ENCODE measurements at places on chromosomes 6 and 20.

GRCh38 chr6:12291839-12292604, 1.9 kb downstream of the EDN1 start:
- DNase-seq: no peak

GRCh38 chr6:119129148-119129967, 50.9 kb upstream of the FAM184A start:
- no peak for DNase-seq

GRCh38 chr6:39102071-39102820, 12.7 kb downstream of the SAYSD1 start:
- DNase-seq: no peak

DNA sequence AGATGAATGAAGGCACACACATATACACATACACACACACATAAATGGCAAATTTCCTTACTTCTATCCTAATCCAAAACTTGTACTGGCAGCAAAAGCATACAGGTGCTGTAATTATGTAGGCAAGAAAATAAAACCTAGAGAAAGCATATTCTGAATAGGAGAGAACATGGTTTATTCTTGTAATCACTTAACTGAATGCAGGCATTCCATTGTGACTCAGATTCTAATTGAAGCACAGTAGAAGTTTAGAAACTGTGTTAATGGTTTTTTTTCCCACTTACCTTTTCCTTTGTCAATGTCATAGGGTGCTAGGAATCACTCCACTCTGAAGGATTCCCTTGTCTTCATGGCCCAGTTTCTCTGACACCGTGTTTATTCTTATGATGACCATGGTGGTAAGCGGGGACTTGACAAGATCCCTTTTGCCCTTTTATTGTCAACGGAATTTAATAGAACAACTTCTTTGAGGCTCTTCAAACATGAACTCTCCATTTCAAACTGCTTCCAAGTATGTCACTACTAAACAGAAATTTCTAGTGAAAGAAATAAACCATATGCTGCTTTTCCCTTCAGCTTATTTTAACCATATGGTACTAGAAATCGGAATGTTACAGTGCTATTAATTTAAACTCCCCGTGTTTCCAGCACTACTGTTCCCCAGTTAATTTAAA, 164.2 kb downstream of the OGFRL1 start:
- no peak for DNase-seq

DNA sequence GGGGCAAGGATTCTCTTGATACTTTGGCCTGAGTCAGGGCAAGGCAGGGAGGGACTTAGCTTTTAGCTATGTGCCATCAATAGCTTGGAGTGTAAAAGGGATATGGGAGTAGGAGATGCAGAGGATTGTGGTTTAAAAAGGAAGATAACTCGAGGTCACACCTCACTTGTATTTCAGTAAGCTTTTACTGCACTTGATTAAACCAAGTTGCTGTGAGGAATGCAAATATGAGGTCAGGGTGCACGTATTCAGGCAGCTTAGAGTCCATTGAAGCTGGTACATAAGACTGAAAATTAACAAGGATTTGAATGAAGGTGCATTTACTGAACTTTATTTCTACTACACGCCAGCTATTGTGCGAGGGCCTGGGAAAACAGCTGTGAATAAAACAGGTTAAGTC, 32.1 kb downstream of the DSTN start:
- DNase-seq: no peak

GRCh38 chr6:46104209-46104608, 25.6 kb upstream of the ENPP4 start:
- DNase-seq: no peak

- DNase-seq: peak; percentile 79
Measured at GRCh38 chr6:29964887-29965562, 22.7 kb downstream of the HLA-A start.

DNA sequence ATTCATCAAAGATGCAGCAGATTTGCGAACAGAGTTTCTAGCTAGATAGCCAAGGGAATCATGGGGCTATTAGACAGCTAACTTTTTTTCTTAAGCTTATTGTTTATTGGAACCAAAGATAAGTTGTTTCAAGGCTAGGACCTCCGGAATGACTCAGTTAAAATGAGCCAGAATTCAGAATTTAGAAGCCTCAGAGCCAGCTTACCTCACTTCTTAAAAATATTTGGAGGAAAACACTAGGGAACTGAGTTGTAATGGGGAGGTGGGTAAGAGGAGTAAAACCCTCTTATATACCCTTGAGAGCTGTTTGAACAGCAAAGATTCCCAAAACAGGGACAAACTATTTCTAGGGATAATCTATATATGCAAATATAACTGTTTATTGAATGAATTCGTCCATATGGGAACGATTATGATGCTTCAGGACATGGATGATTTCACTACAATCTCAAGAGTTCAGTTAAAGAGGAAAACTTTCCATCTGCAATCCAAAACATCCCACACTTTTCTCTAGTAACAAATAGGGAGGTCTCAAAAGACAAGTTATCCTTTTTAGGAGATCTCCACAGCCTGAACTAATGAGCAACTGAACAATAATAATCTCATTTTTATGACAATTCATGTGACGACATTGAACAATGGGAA, 12.6 kb upstream of the CARMIL1 start:
- DNase-seq: no peak

- no peak for DNase-seq
Measured at GRCh38 chr6:89204096-89204495, 13.1 kb downstream of the GABRR1 start.

DNA sequence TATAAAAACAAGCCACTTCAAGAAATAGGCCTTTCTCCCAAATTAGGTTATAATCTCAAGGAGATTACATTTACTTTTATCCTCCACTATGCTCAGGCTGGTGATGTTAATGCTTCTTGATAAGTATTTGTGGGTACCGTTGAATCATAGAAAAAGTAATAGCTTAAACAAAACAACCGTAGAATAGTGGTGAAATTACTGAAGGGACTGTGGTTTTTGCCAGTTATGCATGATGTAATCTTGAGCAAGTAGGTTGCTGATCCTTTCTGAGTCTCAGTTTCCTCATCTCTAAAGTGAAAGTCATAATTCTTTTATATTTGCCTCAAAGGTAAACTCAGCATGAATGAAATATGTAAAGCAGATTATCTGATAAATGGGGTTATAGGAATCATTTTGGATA, 187.3 kb upstream of the JAG1 start:
- no peak for DNase-seq
